ENCODE measurements at places on chromosomes 2 and 18.

DNA sequence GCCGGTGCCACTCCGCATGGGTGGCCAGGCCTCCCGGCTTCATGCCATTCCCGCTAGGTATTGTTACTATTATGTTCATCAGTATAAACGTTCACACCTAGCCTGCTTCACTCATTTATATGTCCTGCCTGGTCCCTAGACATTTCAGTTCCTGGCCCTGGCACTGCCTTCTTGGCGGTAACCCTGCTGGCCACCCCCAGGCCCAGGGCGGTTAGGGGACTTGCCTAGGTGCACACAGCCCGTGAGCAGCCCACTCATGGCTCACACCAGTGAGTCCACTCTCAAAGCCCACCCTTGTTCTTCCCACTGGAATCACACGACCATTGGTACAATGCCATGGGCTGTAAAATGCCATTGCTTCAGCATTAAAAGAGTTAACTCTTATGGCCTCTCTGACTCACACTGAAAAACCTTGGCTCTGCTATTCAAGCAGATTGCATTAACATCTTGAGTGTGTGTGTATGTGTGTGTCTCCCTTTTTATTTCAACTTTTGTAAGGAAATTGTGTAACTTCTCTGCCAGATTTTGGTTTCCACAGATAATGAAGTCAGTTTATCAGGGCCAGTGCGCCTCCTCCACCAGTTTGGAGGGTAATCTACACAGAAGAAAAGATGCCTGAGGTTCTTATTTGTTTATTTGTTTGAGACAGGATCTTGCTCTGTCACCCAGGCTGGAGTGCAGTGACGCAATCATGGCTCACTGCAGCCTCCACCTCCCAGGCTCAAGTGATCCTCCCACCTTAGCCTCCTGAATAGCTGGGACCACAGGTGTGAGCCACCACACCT, 74.2 kb downstream of the RAB31 start:
- no peak for DNase-seq

DNA sequence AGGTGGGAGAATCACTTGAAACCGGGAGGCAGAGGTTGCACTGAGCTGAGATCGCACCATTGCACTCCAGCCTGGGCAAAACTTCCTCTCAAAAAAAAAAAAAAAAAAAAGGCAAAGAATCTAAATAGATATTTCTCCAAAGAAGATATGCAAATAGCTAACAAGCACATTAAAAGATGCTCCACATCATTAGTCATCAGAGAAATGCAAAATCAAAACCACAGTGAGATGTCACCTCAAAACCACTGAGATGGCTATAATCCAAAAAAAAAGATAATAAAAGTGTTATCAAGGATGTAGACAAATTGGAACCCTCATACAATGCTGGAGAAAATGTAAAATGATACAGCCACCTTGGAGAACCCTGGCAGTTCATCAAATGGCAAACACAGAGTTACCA, 8.4 kb downstream of the ST8SIA5 start:
- DNase-seq: no peak

- no peak for DNase-seq
Measured at GRCh38 chr2:120562218-120563005, 173.3 kb upstream of the GLI2 start.

DNA sequence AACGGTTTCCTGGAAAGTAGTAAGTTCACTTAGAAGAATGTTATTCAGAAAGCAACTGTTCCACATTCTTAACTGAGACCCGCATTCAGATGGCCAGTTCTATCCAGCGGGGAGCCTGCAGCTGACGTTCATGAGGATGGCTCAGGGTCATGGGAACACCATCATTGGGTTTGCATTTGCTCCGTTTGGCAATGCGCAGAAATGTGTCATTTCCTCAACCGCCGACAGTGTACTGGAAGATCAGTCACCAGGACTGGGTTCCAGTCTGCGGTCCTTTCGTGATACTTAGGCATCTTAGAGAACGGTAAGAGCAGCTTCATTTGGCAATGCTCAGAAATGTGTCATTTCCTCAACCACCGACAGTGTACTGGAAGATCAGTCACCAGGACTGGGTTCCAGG, 104.0 kb downstream of the DNER start:
- DNase-seq: no peak

DNA sequence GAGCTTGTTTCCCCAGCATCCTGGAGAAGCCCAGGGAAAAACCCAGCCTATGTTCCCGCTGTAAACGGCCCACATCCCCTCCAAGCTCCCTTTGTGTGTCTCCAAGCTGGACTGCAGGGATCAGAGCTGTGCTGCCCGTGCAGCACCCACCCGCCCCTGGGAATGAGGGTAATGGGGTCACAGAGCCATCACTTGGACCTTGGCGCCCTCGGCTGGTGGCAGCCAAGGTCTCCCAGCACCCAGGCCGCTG, 670 bp upstream of the INPP5D start:
- no peak for DNase-seq

DNA sequence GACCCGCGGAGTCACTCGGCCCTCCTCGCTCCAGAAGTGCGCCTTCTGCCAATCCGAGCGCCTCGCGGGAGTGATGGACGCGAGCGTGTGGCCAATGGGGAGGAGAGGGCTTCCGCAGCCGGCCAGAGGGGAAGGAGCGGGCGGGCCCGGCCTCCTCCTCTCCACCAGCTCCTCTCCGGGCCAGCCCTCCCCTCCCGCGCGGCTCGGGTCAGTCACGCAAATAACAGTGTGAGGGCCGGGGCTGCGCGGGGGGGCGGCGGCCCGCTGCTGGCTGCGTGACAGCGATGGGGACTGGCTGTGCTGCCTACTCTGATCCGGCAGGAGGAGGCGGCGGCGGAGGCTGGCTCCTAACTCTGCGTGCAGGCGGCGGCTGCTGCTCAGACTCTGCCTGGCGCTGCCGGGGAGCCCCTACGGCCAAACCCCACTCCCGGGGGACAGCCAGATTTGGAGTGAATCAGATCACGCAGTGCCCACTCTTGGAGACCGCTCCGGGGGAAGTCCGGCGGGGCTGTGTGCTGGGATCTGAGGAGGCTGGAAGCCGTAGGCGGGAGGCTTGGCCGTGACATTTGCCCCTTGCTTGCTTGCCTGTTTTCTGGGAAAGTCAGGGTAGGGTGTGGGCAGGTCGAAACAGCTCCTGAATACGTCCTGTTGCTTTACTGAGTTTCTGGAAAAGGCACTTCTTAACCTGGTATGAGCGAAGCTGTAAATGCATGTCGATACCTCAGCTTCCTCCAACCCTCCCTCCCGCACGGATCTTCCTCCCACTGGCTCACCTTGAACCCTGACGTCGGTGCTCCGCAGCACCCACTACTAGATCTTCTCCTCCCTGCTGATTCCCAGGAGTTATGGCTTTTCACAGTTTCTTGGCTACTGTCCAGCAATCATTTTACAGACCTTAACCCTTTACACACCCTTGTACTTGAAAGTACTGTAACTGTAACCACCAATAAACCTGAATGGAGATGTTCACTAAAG, 97.9 kb upstream of the SERTAD2 start:
- DNase-seq: no peak

GRCh38 chr2:201795607-201796477, 10.5 kb upstream of the CDK15 start:
- DNase-seq: no peak

DNA sequence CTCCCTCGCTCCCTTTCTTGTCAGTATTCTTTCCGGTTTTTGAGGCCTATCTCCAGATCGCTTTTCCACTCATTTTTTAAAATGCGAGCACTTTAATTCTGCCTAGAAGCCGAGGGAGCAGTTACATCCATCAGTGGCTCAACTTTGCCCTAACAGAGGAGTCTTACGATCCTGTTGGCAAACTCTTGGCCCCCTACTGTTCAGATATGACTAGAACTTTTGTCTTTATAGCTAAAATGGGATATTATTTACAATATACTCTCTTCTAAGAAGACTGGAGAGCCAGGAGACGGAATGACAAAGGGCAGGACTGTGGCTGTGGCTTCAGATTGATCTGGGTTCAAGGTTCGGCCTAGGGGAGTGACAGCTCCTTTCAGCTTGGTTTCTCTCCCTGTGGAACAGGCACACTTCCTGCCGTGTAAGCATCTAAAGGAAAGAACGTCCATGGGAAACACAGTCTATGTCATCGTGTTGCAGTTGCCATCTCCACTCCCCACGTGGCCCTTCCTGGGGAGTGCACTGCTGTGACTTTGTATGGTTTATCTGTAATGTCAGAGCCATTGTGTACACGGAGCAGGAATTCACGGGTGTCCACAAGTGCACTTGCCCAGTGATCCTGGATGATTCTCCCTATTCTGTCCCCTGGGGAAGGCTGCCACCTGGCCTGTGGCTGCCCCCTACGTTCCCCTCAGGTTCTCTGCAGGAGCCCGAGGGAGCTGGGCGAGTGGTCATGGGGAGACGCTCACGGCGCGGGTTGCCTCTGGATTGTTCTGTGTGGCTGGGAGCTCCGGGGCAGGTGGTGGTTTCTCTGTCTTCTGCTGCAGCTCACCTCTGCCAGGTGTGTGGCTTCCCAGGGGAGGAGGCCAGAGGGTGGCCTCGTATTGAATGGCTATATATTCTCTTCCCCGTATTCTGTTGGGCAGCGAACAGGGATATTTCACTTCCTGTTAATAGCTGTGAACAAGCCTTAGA, 222.0 kb downstream of the LDLRAD4 start:
- DNase-seq: no peak

DNA sequence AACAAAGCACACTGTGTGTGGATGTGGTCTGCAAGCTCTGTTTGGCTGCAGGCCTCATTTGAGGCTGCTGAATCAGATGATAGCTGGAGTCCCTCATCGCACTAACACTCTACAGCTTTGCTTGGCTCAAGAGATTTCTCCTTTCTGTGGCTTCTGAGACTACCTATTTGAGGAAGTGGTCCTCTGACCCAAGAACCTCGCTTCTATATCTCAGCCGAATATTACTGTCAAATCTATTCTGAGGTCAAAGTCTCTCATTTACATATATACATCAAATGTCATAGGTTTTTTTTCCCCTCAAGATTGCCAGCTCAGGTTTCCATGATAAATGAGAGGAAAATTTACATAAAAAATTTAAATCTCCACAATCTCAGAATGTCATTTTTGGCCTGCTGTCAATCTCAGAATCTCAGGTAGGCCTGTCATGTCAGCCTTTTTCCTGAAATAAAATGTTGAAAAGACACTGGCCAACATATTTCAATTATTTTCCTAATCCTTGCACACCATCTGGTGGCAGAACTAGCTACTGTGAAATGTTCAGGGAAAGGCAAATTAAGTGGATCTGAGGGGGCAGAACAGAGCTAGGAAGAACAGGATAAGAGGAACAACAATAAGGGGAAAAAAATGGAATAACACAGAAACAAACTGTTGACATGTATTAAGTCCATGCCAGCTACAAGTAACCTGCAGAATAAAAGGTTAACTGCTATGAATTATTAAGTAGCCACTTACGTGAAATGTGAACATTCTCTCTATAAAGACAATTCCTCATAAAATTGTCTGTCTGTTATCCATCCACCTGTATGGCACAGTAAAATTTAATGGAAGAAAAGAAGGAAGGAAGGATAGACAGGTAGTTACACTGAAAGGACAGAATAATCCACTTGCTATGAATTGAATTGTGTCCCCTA, 39.3 kb downstream of the AP1S3 start:
- no peak for DNase-seq

DNA sequence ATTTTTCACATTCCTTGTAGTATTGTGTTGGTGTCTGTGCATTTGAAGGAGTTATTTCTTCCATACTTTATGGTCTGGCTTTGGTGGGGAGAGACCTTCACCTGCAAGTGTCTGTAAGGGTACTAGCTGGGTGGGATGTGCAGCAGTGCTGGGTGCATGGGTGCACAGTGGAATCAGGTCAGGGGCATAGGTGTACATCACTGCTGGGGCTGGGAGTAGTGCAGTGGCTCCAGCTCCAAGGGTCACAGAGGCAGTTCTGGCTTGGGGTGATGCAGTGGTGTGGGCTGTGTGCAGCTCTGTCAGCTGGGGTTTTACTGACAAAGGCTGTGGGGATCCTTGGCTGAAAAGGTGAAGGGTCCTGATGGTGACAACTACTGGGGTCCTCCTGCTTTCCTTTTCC, 44.8 kb downstream of the CCDC148 start:
- no peak for DNase-seq

DNA sequence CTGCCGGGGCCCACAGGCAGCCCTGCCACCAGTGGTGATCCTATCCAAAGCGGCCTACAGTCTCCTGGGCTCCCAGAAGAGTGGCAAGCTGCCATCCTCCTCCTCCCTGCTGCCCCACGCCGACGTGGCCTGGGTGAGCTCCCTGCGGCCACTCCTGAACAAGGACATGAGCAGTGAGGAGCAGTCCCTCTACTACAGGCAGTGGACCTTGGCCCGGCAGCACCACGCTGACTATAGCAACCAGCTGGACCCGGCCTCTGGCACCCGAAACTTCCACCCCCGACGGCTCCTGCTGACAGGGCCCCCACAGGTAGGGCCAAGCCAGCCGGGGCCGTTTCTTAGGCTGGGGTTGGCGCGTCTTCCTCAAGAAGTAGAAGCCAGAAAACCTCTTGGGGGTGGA, 100.5 kb downstream of the ESCO1 start:
- DNase-seq: no peak

DNA sequence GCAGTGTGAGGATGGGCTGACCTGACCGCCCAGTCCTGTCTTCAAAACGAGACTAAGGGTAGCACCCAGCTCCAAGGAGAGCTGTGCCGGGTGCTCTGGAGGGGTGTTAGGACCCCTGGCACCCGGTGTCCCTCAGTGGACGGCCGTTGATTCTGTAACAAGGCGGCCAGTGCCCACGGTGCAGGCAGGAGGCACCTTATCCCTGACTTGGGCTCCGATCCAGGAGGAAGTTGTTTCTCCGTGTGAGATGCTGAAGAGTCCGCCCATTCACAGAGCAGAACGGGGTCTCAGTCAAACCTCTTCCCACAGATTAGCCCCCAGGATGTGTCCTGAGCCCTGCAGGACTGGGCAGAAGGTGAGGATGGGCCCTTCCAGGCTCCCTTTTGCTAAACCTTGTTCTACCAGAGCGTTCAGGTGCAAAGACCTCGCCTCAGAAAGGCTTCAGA, 123.0 kb downstream of the NFATC1 start:
- no peak for DNase-seq

GRCh38 chr18:77055429-77056300, 76.9 kb downstream of the MBP start:
- DNase-seq: no peak

DNA sequence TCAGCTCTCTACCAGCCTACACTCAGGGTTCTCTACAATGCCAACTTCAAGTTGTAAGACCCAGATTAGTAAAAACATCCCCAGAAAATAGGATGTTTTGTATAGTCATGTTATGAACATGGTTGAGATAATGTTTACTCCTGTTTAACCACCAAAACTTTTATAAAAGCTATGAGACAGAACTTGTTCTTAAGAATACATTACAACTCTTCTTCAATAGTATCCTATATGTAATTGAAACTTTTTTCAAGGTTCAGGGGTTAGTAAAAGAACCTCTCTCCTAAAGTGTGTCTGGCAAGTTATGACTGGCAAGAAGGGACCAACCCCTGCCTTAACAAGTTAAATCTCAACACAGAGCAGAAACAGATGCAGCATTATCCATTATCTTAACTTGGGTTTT, 118.8 kb upstream of the STK17B start:
- no peak for DNase-seq

DNA sequence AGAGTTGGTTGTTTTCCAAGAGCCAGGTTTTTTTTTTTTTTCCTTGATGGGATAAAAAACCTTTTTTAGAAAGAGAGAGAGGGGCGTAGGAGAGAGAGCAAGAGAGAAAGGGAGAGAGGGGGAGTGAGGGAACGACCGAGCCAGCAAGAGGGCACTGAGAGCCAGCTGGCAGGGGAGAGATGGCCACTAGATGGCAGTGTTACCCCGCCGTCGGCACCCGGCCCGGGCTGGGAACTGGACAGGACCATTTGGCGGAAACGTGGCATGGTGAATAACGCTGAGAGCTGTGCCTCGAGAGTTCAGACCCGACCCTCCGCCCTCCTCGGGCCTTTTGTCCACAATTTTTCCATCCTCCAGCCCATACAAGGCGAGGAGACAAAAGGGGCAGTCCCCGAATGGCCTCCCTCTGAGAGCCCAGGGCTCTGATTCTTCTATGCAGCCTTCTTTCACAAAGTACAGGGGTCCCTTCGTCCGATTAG, 286.7 kb upstream of the VRK2 start:
- no peak for DNase-seq
